Fibroblast of skin of left quadriceps (primary cell): ENCODE measurements at places on chromosomes 5 and 9.

DNA sequence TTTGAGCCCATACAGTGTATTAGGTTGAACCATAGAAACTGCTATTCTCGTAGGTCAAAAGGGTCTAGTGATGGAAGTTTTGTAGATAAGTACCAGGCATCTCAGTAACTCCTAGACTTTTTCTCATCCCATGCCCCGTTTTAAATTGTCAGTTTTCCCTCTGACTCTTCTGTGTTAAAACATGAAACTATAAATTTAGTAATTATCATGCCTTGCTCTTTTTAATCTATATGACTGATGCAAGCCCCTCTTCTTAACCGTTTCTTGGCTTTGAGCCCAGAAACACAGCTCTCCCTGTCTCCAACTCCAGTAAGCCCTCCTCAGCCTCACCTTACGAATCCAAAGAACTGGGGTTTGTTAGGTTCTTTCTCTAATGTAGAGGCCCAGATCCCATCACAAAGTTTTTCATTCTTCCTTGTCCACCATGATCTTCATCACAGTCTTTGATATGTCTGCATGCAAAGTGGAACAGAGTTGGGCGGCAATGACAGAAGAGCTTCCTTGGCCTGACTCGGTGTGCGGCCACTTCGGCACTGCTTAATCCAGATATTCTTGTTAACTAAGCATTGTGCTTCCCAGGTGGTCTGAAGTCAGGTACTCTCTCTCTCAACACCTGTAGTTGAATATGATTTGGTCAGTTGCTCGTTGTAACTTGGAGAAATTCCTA is 21.1 kb downstream of the RGMB start:
- DNase-seq, result no peak

GRCh38 chr9:95938724-95939123 is 63.2 kb downstream of the ERCC6L2 start:
- no peak for DNase-seq

- no peak for DNase-seq
These were observed 7.6 kb upstream of the DNAJA1 start for GRCh38 chr9:33017283-33018041.

- DNase-seq, result no peak
These were observed 175.2 kb downstream of the CACNA1B start for GRCh38 chr9:138052635-138053320.

DNA sequence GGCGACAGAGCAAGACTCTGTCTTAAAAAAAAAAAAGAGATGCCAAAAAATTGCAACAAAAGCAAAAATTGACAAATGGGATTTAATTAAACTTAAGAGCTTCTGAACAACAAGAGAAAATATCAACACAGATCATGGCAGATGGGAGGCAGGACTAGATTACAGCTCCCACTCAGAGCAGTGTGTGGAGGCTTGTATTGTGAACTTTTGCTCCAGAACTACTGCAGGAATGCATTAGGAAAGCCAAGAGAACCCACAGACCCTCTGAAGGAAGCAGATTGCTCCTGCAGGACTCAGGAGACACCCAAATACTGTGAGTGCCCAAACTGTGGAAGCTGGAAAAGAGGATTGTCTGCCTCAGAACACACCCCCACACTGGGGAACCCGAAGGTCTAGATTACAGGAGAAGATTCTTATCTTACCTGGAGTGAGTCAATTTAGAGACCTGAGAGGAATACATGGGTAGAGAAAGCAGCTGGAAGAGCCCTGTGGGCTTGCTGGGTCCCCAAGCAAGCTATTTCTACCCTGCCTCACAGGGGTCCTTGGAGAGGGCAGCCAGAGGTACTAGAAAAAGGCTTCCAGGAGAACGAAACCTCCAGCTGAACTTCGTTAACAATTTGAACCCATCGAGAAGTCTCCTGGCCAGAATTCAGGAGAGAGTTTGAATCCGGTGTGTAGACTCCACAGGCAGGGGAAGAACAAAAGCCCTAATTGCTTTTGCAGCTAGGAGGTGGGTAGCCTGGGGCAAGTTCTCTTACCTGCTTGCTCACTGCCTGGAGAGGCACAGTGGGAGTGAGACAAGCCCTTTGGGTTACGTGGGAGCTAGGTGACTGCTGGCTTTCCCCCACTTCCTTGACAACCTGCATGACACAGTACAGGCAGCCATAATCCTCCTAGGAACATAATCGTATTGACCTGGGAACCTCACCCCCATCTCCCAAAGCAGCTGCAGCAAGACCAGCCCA is 593.4 kb upstream of the RGMB start:
- DNase-seq, result no peak

- DNase-seq, result peak; percentile 87
These were observed 20.7 kb downstream of the COL5A1 start for GRCh38 chr9:134662143-134662876.

DNA sequence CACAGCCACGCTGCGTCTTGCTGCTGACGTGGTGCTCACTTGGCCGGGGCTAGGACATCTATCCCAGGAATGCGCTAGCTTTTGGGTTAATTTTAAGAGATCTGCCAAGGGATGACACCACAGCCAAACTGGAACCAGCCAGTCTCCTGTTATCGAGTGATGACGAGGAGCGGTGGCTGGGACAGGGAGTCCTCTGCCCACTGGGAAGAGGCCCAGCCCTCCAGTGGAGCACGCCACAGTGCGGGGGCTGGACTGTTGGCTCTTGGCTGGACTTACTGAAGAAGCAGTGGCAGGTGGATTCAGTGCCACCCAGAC is 55.1 kb upstream of the PHYKPL start:
- no peak for DNase-seq
